ENCODE measurements at places on chromosomes 5 and 9.

GRCh38 chr9:138044485-138045383, 167.2 kb downstream of the CACNA1B start:
- no peak overlapping the region for H3K27ac ChIP-seq
- H3K36me3 ChIP-seq: no peaks in the 10 kb centered on the region
- peak; percentile 48 for DNase-seq
- H3K4me3 ChIP-seq: no peak overlapping the region
- H3K4me1 ChIP-seq: no peaks in the 10 kb centered on the region

- no peak overlapping the region for H3K27ac ChIP-seq
- H3K27me3 ChIP-seq: no peaks in the 10 kb centered on the region
- no peak overlapping the region for H3K4me3 ChIP-seq
- no peaks in the 10 kb centered on the region for H3K4me1 ChIP-seq
- DNase-seq: no peak
These were observed 242.2 kb downstream of the SMARCA2 start for GRCh38 chr9:2257248-2257929.

DNA sequence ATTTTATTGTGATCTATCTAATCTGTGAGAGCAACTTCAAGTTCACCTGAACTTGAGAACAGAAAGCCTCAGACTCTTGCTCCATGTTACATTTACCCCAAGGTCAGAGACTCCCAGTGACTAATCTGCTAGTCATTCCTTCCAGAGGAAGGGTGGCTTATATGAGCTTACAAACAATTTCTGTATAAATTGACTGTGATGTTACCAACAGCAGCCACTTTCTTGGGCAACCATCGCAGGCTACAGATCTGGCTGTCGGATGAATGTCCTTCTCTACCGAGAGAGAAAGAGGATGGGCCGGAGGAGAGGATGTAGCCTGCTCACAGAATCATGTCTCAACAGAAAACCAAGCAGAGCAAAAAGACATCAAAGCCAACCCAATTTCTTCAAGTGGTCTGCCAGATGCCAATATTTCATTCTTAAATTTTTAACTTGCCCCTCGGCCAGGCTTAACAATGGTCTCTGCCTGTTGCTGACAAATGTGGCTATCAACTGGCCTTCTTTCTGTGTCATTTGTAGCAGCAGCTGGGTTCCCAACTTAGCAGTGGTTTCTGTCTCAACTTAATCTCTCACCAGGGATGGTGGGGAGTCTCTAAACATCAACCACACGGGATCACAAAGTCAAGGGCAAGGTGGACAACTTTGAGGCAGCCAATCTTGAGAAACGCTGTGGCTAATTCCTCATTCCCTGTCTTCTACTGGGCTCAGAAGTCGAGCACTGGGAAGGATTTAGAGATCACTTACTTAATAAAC, 81.3 kb downstream of the RAPGEF1 start:
- no peaks in the 10 kb centered on the region for H3K36me3 ChIP-seq
- no peaks in the 10 kb centered on the region for H3K27me3 ChIP-seq
- no peaks in the 10 kb centered on the region for H3K4me1 ChIP-seq
- H3K4me3 ChIP-seq: no peak overlapping the region
- DNase-seq: no peak

GRCh38 chr9:19748278-19749126, 40.3 kb downstream of the SLC24A2 start:
- no peak for DNase-seq
- no peaks in the 10 kb centered on the region for H3K27me3 ChIP-seq
- H3K4me1 ChIP-seq: no peaks in the 10 kb centered on the region
- no peak overlapping the region for H3K27ac ChIP-seq
- H3K36me3 ChIP-seq: no peaks in the 10 kb centered on the region

GRCh38 chr9:112403614-112404201, 23.8 kb downstream of the HSDL2 start:
- H3K27ac ChIP-seq: no peak overlapping the region
- DNase-seq: no peak
- no peaks in the 10 kb centered on the region for H3K27me3 ChIP-seq
- H3K36me3 ChIP-seq: peaks cover 32% of the 10 kb centered on the region
- H3K4me1 ChIP-seq: no peaks in the 10 kb centered on the region

DNA sequence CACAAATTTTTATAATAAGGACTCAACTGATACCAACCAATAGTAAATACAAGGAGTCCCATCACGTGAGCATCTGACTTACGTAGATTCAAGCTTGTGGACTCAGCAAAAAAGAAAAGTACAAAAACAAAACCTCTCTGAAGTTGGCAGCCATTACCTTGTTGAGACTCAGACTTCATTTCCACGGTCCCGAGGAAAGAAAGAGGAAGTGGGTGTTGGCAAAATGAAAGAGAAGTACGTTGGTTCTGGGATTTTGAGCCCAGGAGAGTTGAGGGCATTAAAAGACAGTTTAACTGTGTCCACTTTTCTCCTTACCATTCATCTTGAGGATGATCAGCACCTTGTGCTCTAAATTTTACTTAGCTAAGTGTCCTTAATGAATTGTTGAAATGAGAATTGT, 26.7 kb downstream of the NCBP1 start:
- no peak overlapping the region for H3K4me3 ChIP-seq
- H3K36me3 ChIP-seq: peaks cover 90% of the 10 kb centered on the region
- DNase-seq: no peak
- no peak overlapping the region for H3K27ac ChIP-seq

DNA sequence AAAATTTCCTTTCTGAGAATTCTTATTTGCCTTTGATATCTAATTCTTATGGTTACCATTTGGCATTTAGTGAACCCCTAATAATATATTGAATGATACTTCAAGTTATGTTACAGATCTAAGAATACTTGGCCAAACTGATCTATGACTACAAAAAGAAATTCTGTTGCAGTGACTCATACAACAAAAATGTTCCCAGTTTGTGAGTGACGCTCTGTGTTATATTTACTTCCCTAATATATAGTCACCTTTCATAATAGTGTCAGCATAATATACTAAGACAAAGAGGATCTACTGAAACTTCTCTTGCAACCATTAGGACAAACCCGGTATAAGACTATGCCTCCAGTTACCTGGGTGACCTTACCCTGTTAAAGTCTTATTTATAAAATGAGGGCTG, 216.9 kb upstream of the TLX3 start:
- no peaks in the 10 kb centered on the region for H3K4me1 ChIP-seq
- no peaks in the 10 kb centered on the region for H3K36me3 ChIP-seq
- no peak overlapping the region for H3K4me3 ChIP-seq
- no peak overlapping the region for H3K27ac ChIP-seq

DNA sequence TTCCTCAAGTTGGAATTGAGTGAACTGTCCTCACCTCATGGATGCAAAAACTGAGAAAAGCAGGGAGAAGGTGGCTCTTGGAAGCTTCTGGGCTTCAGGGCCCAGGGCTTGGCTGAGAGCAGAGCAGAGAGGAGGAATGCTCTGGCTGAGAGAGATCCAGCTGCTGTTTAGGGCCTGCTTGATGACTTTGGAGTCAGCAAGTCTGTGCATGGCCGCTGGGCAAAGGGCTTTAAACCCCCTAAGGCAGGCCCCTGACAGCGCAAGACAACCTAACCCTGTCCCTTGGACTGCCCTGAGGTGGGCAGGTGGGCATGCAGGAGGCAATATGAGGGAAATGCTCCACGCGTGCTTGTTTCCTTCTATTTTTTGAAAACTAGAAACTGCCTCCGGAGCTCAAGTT, 8.6 kb downstream of the STC2 start:
- H3K4me1 ChIP-seq: no peaks in the 10 kb centered on the region
- peak overlapping the region; percentile 38 for H3K27ac ChIP-seq
- no peak overlapping the region for H3K4me3 ChIP-seq
- H3K36me3 ChIP-seq: no peaks in the 10 kb centered on the region

- no peaks in the 10 kb centered on the region for H3K4me1 ChIP-seq
- H3K27me3 ChIP-seq: no peaks in the 10 kb centered on the region
- DNase-seq: no peak
- H3K27ac ChIP-seq: no peak overlapping the region
- no peaks in the 10 kb centered on the region for H3K36me3 ChIP-seq
These were observed 94.3 kb downstream of the TMEM167A start for GRCh38 chr5:82982846-82983245.

- H3K4me1 ChIP-seq: no peaks in the 10 kb centered on the region
- H3K27me3 ChIP-seq: no peaks in the 10 kb centered on the region
- no peak overlapping the region for H3K4me3 ChIP-seq
- DNase-seq: no peak
These were observed 305.7 kb downstream of the ACTL7B start for GRCh38 chr9:108550106-108550505.

- peaks cover 17% of the 10 kb centered on the region for H3K4me1 ChIP-seq
- no peaks in the 10 kb centered on the region for H3K36me3 ChIP-seq
- H3K27ac ChIP-seq: no peak overlapping the region
- H3K27me3 ChIP-seq: no peaks in the 10 kb centered on the region
- H3K4me3 ChIP-seq: no peak overlapping the region
- DNase-seq: no peak
These were observed 84.5 kb upstream of the FREM1 start for GRCh38 chr9:14994738-14995137.

DNA sequence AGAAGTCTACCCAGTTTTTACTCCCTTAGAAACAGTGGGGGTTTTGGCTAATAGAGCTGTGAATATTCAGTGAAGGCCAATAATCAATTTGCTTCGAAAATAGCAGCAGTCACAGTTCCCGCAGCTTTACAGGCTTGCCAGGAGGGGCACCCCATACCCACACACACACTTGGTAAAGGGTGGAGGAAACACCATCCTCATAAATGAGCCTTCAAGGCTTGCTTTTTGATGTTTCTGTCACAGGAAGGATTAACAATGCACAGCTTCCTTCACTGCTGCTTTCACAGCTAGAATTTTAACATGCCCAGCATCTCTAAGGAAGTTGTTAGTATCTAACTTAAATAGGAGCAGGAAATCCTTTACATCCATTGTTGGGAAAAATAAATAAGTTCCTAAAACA, 1247.5 kb upstream of the C9orf72 start:
- no peak overlapping the region for H3K4me3 ChIP-seq
- H3K27ac ChIP-seq: no peak overlapping the region
- no peaks in the 10 kb centered on the region for H3K36me3 ChIP-seq
- H3K4me1 ChIP-seq: no peaks in the 10 kb centered on the region

DNA sequence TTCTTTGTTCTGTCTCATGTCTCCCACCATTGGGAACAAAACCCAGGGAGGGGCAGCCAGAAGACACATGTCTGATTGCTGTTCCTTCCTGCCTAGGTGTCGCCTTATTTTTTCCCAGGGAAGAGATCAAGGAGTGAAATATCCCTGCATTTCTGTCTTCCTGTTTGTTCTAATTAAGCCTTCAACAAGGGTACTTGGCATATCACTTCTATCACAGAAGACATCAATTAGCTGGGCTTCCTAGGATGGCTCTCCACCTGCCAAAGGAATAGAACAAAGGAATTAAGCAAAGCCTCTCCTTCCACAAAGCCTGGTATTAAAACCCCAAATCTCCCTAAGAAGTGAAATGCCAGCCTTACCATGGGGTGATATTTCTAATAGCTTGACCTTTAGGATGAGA, 299.5 kb upstream of the CD180 start:
- no peak for DNase-seq
- H3K4me3 ChIP-seq: no peak overlapping the region
- no peaks in the 10 kb centered on the region for H3K27me3 ChIP-seq
- H3K36me3 ChIP-seq: no peaks in the 10 kb centered on the region
- no peak overlapping the region for H3K27ac ChIP-seq

- DNase-seq: no peak
- no peaks in the 10 kb centered on the region for H3K27me3 ChIP-seq
- H3K27ac ChIP-seq: no peak overlapping the region
- no peak overlapping the region for H3K4me3 ChIP-seq
- no peaks in the 10 kb centered on the region for H3K4me1 ChIP-seq
These were observed 18.9 kb upstream of the UBLCP1 start for GRCh38 chr5:159244163-159244562.

GRCh38 chr5:141560725-141561483, 57.9 kb downstream of the DIAPH1 start:
- H3K27ac ChIP-seq: peak overlapping the region; percentile 79
- no peaks in the 10 kb centered on the region for H3K27me3 ChIP-seq
- peaks cover 23% of the 10 kb centered on the region for H3K4me1 ChIP-seq
- peak overlapping the region; percentile 15 for H3K4me3 ChIP-seq

- peak overlapping the region; percentile 69 for H3K4me3 ChIP-seq
- no peaks in the 10 kb centered on the region for H3K36me3 ChIP-seq
- peak overlapping the region; percentile 88 for H3K27ac ChIP-seq
- H3K4me1 ChIP-seq: no peaks in the 10 kb centered on the region
- H3K27me3 ChIP-seq: no peaks in the 10 kb centered on the region
- DNase-seq: peak; percentile 75
These were observed 101.1 kb downstream of the RGS3 start for GRCh38 chr9:113564498-113565237.

- no peak overlapping the region for H3K27ac ChIP-seq
- no peaks in the 10 kb centered on the region for H3K27me3 ChIP-seq
- no peaks in the 10 kb centered on the region for H3K4me1 ChIP-seq
- no peak overlapping the region for H3K4me3 ChIP-seq
- H3K36me3 ChIP-seq: no peaks in the 10 kb centered on the region
These were observed 567.4 kb downstream of the PRR16 start for GRCh38 chr5:121031491-121031890.

DNA sequence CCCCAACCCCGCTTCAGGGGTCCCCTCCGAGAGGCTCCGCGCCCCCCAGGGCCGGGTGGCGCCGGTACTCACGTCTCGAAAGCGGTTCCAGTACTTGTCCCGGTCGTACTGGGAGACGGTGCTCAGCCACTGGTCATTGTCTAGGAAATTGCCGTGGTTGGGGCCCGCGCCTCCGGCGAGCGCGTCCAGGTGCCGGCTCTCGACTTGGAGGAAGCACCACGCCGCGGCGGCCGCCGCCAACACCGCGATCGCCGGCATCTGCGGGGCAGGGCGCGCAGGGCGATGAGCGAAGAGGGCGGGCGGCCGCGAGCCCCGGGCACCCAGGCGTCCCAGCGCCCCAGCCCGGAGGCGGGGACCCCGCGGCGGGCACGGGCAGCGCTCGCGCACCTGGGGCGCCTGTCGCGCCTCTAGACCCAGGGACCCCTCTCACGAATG, 808 bp downstream of the SPOCK1 start:
- H3K27ac ChIP-seq: peak overlapping the region; percentile 62
- H3K4me1 ChIP-seq: peaks cover 11% of the 10 kb centered on the region
- peak overlapping the region; percentile 75 for H3K4me3 ChIP-seq
- no peaks in the 10 kb centered on the region for H3K36me3 ChIP-seq
- no peaks in the 10 kb centered on the region for H3K27me3 ChIP-seq
- no peak for DNase-seq

DNA sequence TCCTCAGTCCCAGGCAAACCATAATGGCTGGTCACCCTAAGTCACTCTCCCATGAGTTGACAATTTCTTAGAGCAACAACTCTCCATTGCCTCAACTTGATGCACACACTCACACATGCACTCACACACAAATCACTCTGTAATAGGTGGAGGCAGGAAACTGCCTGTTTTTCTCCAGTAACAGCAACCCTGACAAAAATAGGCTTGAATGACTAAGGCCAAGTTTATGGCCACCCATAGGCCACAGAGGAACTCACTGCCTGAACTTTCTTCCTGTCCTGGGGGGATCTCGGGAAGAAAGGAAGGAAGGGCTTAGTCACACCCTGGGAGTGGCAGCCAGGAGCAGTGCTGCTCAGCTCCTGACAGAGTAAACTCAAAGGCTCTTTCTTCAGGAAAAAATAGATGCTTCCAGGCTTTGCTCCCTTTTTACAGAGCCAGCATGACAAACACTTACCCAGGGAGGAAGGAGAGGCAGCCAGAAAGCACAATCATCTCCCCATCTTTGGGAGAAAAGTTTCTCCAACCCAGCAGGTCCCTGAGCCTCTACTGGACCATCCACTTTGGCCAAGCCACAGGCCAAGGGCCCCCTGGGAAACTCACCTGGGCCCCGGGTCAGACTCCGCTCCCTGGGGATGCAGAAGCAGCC, 368 bp downstream of the SH3TC2 start:
- no peaks in the 10 kb centered on the region for H3K27me3 ChIP-seq
- H3K36me3 ChIP-seq: no peaks in the 10 kb centered on the region
- peaks cover 18% of the 10 kb centered on the region for H3K4me1 ChIP-seq
- H3K4me3 ChIP-seq: no peak overlapping the region
- H3K27ac ChIP-seq: peak overlapping the region; percentile 36
- DNase-seq: no peak

All from tibial artery (tissue), 4 donors.